Stimulated activated CD8-positive, alpha-beta memory T cell treated with anti-CD3 and anti-CD28 coated beads, Interleukin-7, amount 100 ng/mL, for 24 hours (primary cell): ENCODE measurements at places on chromosomes 11 and 22.

DNA sequence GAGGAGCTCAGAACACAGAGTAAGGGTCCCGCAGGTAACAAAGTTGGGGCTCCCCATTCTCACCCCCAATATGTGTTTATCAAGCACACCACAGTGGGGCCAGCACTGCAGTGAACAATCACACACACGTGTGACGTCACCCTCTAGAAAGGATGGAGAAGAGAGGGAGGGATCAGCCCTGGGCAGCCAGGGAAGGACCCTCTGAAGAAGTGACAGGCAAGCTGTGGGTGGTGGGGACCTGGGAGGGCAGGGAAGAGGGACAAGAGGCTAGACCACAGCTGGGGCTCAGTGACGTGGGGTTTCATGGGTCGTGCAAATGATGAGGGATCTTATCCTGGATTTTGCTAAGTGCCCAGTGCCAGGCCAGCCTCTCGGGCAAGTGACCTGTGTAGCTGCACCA, 28.7 kb upstream of the MYEOV start:
- no peak for DNase-seq

GRCh38 chr11:95092549-95093324, 3.1 kb downstream of the ENDOD1 start:
- no peak for DNase-seq

- no peak for DNase-seq
Measured at GRCh38 chr11:32659672-32660071, 76.0 kb downstream of the EIF3M start.

DNA sequence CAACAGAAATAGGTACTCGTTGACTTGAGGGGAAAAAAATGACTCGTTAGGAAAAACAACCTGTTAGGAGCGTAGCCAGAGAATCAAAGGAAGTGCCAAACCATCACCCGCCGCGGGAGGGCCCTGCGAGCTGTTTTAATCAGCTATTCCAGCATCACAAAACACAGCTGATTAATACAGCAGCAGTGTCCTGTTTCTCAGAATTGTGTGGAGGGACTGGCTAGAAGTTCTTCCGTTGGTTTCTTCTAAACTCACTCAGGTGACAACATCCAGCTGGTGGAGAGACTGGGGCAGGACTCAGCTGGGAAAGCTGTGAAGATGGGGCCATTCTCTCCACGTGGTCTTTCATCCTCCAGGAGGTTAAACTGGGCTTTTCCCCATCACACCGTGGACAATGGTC, 28.0 kb downstream of the HSPA8 start:
- DNase-seq: no peak

GRCh38 chr11:7512525-7513233, 1.1 kb upstream of the PPFIBP2 start:
- no peak for DNase-seq

DNA sequence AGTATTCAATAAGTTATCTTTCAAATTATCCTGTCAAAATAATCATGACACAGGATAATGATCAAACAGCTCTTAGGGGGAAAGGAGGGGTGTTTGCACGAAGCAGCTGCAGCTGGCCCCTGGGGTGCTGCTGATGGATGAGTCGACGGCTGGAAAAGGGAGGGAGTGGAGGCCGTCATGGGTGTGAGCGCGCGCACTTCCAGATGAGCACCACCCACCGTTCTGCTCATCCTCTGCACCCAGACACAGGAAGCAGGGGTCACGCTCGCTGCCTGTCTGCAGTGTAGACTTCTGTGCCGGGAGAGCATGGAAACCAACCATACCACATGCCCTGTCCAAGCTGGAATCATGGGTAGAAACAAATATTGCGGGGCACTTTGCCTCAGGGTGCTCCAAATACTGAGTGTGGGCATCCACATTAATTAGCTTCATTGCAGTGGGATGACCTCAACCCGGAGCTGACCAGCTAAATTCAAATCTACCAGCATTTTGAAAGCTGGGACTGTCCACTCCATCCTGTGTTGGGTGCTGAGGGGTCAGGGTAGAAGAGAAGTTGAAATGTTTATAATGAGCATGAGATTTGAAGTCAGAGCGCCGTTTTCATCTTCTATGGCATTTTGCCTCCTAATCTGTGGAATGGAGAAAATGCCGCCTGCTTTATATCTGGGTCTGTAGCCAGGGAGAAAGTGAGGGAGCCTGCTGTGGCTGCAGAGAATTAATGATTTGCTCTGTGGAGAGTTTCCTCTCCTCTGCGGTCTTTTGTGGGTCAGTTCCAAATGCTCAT, 802.4 kb downstream of the TBC1D22A start:
- no peak for DNase-seq

DNA sequence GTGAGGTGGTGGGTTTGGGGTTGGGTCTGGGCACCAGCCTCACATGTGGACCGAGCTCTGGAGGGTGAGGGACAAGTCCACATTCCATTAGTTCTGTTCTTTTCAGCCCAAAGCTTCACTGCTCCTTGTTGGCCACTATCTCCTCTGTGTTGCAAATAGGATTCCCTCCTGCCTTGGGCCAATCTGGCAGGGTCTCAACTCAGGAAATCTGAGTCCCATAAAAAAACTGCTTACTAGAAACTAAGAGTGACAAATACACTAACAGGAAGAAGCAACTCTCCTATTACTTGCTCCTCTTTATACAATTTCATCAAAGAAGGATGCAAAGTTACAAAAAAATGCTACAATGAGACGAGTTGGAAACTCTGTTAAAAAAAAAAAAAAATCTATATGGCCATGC, 66.2 kb upstream of the CSNK1E start:
- no peak for DNase-seq
